Uterus (tissue), 4 donors: ENCODE measurements at places on chromosomes 13 and 19.
A peak's percentile ranks its signal among the peaks of the same experiment; 100 is the strongest.

- DNase-seq, result no peak
Measured at GRCh38 chr13:91052876-91053275, 294.6 kb upstream of the MIR17HG start.

DNA sequence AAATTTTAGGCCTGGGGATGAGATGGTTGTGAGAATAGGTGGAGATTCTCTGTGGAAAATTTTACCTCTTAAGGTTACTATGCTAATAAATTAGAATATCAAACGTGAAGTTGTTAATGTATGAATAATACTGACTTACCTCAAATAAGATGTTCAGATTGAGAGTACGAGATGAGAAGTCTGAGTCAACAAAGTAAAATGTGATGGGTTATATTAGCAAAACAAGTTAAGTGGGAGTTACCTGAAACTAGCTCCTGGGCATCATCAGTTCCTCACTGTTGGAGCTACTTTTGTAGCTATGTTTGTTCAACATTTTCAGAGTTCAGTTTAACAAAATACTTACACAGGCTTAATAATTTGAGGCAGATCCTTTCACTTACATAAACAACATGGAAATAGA, 108.6 kb downstream of the PIBF1 start:
- DNase-seq, result no peak

DNA sequence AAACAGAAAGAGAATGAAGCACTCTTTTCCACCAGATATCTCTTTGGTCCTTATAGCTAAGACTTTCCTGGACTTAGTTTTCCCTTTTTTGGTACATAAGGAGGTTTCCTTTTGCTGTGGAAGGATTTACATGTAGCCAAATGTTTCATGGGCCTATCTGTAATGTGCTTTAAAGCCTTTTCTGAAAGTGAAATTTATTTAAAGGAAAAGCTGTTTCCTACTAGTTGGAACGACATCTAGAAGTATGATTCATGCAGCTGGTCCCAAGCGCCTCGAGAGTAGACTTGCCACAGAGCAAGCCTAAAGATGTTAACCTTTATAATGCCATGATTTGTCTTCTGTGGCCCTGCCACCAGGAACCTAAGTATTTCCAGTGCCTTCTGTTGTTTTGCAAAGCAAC, 390.3 kb downstream of the DLEU7 start:
- DNase-seq, result no peak

- DNase-seq, result no peak
Measured at GRCh38 chr13:62678039-62678438, 1262.4 kb upstream of the PCDH20 start.

GRCh38 chr19:32921624-32922023, 50.1 kb downstream of the CEP89 start:
- DNase-seq, result no peak

DNA sequence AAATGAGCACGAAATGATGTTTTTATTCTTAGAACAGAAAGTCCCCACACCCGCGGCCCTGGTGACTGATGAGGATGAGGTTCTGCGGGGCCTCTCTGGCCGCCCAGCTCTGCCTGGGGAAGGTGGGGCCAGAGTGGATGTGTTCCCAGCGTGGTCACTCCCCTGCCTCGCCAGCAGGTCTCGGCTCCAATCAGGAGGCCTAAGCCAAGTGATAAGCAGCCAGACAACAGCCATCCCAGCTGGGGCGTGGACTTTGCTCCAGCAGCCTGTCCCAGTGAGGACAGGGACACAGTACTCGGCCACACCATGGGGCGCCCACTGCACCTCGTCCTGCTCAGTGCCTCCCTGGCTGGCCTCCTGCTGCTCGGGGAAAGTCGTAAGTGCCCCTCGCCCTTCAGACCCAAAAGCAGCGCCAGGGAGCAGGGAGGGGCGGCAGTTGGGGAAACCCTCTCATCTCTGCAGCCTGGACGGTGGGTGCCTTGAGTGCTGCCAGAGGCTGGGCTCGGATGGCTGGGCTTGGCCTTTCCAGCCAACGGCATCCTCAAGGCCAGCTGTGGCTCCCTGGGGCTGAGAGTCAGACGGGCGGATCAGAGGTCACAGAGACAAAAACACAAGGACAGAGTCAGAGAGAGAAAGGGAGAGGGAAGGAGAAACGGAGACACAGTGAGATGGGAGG, at the start of gene F10:
TSS of gene F10 (plus strand) at position 250 of the 676 bp plus-strand sequence. CDS start at position 307, 57 bp downstream.
- DNase-seq, result peak; percentile 62

GRCh38 chr13:30829833-30830637, 76.0 kb upstream of the MEDAG start:
- no peak for DNase-seq

DNA sequence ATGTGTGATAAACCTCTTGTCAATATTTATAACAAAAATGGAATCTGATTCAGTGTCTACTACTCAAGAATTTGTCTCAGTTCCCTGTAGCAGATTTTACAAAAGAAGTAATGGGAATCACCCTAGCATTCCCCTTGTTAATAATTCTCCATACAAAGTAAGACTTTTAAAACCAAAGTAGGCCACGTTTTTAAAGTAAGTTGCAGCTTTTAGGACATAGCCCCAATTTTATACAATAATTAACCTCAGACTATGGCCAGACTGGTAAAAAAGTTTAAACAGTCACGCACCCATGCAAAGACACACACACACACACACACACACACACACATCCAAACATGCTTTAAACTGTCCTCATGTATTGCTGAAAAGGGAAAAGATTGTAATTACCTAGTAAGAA, 589.9 kb downstream of the PCDH9 start:
- no peak for DNase-seq

DNA sequence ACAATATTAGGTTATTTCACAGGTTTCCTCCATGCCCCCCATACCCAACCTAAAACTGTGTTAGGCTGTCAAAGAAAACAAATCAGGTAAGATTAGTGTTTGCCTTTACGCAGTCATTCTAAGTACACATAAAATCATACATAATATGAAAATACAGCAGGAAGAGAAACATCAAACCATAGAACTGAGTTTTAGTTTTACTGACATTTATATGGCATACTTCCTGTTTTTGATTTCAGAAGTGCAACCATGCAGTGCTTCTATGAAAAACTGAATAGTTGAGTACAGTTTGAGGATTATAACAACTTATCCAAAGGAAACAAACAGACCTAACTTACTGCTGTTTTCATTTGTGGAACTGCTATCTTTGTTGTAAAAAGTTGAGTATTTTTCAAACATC, 91.3 kb downstream of the KCNRG start:
- DNase-seq, result no peak

DNA sequence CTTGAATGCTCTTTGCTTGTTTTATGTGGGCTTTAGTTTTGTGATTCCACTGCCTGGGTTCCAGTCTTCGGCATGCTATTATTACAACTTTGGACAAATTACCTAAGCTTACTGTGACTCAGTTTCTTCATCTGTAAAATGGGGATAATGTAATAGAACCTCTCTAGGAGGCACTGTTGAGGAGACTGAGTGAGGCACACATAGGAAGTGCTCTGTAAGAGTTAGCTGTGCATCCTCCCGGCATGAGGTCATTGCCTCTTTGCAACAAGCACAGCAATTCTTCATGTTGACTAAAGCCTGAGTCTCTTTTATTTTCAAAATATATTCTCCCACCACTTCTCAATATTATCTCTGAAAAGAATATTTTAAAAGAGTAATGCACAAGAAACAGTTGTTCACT, 227.4 kb downstream of the DLEU7 start:
- DNase-seq, result no peak

GRCh38 chr13:19985219-19985556, 26.7 kb downstream of the ZMYM2 start:
- DNase-seq, result no peak

- DNase-seq, result no peak
Measured at GRCh38 chr13:46124967-46125933, 20.4 kb upstream of the CPB2 start.
